ENCODE measurements at places on chromosomes 6 and 20. TPM values are rescaled to one million over a fixed set of nuclear protein-coding genes. Genes with fewer than 3 reads are reported as not detected.

Gene RSPO3
- total RNA-seq, result not detected

GRCh38 chr20:34850969-34851368, 21.7 kb downstream of the GGT7 start:
- DNase-seq, result no peak

Gene FAM83D
- 1.5 TPM for total RNA-seq

- no peak for DNase-seq
These were observed 6.8 kb downstream of the ULBP2 start for GRCh38 chr6:149948616-149949015.

Data from CD4-positive, alpha-beta memory T cell (primary cell).